ENCODE measurements at places on chromosomes 13 and 19.

DNA sequence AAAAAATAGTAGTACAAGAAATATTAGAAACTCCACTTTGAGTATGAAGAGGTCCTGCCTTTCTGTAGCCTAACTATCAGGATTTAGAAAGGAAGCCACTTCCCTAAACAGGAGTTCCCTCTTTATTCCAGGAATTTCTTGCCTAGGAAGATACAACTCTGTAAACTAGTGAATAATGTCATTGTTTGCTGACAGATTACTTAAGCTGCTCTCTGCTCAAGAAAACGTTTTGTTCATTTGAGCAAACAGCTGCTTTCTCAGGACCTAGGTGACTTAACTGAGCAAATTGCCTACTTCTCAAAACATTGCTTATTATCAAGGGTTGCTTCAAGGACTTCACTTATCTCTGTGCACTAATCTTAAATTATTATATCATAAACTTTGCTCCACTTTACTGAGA is 1419.4 kb upstream of the SLC10A2 start:
- no peak for DNase-seq

- DNase-seq: no peak
These were observed 39.9 kb downstream of the DPRX start for GRCh38 chr19:53671663-53672062.

DNA sequence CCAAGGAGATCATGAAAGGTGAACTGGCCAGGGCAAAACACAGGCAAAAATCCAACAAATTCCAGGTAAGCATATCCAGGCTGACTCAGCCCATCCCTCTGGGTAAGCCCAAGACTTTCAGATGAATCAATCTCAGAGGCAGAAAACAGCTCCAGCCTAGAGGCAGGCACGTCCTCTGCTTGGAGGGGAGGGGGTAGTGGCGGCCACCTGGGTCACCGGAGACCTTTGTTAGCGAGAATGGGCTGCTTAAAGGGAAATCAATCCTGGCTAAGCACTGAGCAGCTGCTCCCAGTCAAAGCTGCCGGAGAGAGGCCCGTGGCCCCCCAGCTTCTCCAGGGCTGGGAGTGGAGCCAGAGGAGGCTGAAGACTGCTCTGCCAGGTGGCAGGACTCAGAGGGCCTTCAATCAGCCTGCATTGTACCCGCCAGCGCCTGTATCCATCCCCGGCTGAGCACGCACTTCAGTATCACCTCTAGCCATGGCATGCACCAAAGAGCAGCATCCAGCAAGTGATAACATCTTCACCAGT is 48.2 kb downstream of the PIN1 start:
- no peak for DNase-seq

DNA sequence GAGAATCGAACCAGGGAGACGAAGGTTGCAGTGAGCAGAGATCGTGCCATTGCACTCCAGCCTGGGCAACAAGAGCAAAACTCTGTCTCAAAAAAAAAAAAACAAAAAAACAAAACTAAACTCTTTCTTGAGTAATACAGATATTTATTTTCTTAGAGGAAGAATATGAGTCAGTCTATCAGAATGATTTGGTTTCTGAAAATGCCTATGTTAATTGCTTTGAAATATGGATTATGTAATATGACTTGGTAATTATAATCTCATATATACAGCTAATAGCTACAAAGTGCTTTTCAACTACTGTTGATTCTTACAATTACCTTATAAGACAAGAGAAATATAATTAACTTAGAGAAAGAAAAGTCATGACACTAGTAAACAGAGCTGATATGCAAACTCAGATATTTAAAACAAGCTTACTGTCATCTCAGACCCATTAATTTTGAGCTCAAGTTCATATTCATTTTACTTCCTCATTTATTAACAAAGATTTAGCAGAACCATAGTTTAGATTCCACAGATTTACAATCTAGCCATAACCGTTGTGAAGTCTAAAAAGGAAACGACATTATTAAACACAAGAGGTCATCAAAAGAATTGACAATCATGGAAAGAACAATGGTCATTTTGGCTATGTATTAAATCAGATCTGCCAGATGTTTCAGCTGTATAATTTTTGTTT is 88.0 kb downstream of the TBC1D4 start:
- no peak for DNase-seq

- peak; percentile 76 for DNase-seq
These were observed 3.0 kb upstream of the COX6B1 start for GRCh38 chr19:35644987-35645679.

DNA sequence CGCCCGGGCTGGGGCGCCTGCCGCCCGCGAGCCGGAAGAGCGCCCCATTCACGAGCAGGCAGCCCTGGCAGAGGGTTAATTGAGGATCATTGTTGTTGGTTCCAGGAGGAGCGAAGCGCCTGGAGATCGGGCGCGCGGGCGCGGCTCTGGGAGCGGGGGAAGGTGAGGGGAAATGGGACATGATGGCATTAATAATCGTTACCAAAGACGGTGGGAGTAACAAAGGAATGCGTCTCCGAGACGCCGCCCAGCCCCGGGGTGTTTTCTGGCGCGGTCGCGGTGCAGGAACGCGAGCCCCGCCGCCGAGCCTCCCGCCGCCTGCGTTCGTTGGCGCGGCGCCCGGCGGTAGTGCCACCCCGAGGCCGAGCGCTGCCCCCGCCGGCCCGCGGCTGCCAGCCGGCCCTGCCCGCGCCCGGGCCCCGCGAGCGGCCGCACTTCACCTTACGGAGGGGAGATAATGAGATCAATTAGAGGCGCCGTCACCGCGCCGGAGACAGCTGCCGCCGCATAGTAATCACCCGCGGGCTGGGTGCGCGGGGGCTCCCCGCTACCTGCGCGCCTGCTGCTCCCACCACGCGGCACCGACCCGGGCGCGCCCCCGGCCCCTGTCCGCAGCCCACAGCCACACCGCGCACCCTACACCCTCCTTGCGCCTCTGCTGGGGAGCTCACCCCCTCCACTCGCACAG is 2.8 kb downstream of the ZNF536 start:
- DNase-seq: no peak

GRCh38 chr19:53504885-53505284 is 33.1 kb upstream of the ZNF331 start:
- DNase-seq: no peak

DNA sequence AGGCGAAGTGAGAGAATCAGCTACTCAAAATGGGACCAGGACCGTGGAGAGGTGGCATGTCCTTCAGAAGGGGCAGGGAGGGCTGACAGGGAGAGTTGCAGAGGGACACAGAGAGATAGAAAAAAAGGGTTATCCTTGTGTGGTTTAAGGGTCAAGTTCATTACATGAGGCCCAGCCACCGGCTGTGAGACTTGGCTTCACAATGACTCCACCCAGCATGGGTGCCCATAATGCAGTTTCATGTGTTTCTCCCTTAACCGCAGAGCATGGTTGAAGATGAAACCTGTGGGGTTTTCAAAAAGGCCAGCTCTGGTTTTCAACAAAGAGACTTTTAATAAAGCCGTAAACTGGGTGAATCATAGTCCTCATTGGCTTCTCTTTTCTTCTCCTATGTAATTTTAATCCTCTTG is 164.6 kb downstream of the KLF5 start:
- DNase-seq: no peak

DNA sequence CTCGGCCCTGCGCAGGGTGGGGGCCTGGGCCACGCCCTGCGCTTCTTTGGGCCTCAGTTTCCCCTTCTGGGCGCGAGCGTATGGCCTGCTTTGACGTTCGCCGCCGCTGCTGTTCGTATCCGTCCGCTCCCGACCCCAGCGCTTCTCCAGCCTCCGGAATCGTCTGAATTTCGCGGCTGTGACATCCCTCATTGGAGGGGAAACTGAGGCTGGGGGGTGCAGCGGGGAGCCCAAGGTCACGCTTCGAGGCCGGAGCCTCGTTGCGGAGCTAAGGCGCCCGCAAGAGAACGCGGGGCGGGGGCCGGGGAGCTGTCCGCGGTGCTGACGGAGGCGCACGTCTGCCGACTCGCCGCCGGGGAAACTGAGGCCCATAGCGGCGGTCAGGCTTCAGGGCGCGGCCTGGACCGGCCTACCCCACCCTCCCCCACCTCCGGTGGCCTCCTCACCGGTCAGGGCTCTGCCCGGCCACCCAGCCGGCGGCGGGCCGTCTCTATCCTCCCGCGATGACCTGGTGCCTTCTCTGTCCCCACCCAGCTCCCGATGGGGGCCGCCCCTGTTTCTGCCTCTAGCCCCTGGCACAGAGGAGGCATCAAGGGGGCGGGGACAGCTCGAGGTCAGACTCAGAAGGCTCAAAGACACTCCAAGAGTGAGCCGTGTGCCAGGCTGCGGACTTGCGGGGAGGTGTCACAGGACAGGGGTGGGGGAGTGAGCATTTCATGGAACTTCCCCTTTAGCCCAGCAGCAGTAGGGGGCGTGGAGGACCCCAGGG is 3.0 kb upstream of the APC2 start:
- DNase-seq: no peak

GRCh38 chr19:49664171-49665035 is 1.3 kb downstream of the IRF3 start:
- peak; percentile 93 for DNase-seq

- DNase-seq: no peak
These were observed 2.5 kb downstream of the RPS9 start for GRCh38 chr19:54203151-54203611.

DNA sequence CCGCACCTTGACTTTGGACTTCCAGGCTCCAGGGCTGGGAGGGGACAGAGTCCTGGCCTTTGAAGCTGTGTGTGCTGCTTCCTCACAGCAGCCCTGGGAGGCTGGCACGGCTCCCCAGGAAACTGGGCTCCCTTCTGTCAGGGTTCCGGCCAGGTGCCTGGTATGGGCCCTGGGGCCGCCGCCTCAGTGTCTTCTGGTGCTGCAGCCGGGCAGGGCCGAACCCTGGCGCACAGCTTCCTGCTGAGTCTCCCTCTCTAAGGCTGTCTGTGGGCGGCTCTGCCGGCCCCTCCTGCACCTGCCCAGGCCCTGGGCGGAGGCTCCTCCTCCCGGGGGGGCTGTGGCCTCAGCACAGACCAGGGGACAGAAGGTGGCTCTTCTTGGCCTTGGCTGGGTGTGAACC is 32.4 kb downstream of the GPX4 start:
- no peak for DNase-seq

DNA sequence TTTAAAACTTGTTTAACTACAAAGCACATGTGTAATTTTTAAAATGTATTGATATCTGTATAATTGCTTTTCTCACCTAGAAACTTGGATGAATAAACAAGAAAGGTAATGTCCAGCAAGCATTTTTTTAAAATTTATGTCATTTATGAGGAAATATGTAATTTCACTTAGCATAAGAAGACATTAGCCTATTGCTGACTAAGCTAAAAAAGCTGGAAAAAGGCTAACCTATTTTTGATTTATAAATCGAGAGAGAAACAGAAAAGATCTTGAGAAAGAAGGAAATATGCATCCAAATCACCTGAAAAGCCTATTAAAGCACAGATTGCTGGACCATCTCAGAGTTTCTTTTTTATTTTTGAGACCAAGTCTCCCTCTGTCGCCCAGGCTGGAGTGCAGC is 1181.3 kb downstream of the SLITRK1 start:
- DNase-seq: no peak

DNA sequence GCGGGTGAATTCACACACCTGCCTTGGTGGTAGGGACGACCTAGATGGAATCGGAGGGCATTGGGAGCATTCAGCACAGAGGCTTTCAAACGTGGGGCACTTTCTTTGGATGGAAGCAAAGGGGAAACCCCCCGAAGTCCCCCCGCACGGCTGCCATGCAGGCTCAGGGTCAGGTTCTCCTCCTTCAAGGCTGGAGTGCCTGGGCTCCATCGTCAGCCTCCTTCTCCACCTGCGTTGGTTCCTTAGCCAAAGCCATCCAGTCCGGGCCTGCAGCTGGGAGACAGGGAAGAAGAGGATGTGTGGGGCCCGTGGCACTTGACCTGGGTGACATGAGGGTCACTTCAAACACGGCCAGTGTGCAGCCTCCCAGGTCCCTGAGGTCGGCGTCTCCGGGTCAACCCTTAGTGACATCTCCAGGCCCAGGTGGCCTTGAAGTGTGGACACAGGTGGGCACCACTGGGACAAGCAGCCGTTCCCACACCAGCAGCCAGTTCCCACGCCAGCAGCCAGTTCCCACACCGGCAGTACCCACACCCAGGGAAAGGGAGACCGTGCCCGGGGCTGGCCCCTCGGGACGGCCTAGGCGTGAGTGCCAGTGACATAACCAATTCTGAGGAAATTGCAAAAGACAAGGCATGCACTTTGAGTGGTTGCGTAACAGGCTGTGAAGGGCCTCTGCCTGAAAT is 116.0 kb downstream of the SOX1 start:
- no peak for DNase-seq

DNA sequence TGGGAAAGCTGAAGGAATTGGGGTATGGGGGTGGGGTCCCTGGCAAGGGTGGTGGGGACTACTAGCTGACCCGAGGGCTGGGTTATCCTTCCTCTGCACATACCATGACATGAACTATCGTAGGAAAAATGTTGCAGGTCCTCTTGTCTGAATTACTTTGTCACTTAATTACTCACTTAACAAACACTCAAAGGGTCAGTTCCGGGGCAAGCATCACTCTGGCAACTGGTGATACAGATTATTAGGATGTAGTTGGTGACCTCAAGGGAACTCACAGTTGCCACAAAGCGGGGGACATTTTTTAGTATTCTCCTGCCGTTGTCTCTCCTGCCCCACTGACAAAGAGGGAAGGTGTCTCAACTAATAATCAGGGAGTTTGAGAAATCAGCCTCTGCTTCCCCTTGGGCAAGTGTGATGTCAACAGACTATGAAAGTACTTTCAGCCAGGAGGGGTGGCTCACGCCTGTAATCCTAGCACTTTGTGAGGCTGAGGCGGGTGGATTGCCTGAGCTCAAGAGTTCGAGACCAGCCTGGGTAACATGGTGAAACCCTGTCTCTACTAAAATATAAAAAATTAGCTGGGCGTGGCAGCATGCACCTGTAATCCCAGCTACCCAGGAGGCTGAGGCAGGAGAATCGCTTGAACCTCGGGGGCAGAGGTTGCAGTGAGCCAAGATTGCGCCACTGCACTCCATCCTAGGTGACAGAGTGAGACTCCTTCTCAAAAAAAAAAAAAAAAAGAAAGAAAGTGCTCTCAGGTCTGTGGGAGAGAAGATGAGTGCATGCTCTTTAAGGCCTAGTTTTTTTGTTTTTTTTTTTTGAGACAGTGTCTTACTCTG is 10.3 kb downstream of the DNAJB1 start:
- no peak for DNase-seq

- DNase-seq: no peak
These were observed 12.2 kb downstream of the BRD4 start for GRCh38 chr19:15320116-15320515.

DNA sequence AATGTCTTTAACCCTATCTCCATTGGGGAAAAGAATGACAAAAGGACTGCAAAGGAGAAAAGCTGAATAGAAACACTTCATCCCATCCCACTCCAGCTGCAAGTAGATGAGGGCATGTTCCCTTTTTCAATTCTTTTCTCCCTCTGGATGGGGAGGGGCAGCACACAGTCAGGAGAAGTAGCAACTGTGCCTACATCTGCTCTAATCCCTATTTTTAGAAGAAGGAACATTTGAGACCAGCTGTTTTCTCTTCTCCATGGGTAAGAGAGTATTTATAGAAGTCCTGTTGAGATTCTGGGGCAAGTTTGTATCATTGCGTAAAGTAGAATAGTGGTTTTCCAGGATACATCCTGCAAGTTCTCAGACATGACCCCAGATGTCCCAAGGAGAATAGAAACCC is 9.3 kb upstream of the GTF3A start:
- DNase-seq: no peak
